ENCODE measurements at places on chromosomes 7 and 10.
A peak's percentile ranks its signal among the peaks of the same experiment; 100 is the strongest.

GRCh38 chr7:105963038-105963667 is at the start of gene CDHR3:
CDHR3 (plus strand) TSS chr7:105963264; CDS start chr7:105963319, 55 bp downstream.
- no peak for DNase-seq

- DNase-seq: no peak
These were observed 304.8 kb downstream of the GLRX3 start for GRCh38 chr10:130440971-130441370.

DNA sequence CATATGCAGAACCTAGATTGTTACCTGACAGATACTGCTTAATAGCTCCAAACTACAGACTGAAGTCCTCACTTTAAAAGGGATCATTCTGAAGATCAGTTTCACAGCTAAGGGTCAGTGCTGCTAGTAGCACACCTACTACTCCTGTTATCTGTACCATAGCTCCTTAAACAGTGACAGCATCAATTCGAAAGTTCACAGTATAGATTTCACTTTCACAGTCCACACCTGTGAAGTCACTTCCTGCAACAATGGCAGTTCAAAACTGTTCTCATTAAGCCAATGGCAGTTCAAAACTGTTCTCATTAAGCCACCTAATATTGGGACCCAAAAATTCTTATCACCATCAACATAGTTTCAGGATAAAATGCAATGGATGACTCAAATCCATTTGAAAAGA is 10.7 kb upstream of the FHIP2A start:
- DNase-seq: no peak

DNA sequence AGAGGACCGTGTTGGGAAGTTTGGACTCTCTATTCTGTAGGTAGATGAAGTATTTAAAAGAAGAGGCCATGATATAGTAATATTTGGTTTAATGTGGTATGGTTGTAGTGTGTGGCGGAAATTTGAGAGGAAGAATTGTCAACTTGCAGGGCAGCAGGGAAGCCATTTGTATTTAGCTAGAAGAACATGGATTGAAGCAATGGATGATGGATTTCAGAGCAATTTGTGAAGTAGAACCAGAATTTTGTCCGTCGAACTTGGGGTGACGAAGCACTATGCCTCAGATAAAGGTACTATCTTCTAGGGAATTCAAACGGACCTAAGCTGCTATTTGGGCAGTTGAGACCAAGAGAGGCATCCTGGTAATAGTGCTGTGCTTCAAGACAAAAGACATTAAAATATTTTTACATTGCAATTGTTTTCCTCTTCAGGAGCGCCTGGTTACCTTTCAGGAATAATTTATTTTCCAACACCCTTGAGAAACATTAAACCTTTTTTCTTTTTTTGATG is 615 bp upstream of the WBP1L start:
- no peak for DNase-seq

GRCh38 chr10:17229016-17229716 is 1.1 kb downstream of the VIM start:
- peak; percentile 59 for DNase-seq

- DNase-seq: no peak
These were observed 891.1 kb upstream of the GHITM start for GRCh38 chr10:83248106-83248631.

DNA sequence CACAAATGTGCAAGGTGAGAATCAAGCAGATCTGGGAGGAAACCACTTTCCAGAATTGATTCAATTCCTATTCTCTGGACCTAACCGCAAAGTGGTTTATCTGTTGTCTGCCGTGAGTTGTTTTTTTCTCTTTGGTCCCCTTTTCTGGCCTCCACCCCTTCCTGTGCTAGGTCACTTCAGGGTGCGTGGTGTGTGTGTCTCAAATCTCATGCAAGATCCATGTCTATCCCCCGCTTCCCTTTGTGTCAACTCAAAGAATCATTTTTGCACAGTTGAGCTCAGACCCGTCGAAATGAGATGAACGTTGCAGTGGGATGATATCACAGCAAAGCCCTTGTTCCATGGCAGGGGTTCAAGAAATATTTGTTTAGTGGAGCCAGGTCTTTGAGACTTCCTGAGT is 184.5 kb downstream of the GATA3 start:
- no peak for DNase-seq

- DNase-seq: no peak
These were observed 72.7 kb downstream of the PLCE1 start for GRCh38 chr10:94066411-94066810.

GRCh38 chr7:151732292-151732691 is 144.6 kb downstream of the PRKAG2 start:
- no peak for DNase-seq

DNA sequence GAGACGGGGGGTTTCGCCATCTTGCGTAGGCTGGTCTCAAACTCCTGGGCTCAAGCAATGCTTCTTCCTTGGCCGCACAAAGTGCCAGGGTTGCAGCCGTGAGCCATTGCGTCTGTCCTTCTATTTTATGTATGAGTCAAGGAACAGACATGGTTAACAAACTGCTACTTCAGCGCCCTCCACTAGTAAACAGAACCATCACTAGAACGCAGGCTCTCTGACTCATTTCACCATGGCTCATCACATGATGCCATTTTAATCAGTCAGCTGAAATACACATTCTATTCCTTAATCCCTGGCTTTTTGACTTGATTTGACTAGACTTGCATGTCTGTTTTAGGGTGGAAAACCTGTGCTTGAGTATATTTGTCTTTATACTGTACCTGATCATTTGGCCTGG is 41.3 kb downstream of the CELF2 start:
- DNase-seq: no peak

- DNase-seq: no peak
These were observed 118.1 kb downstream of the TPST1 start for GRCh38 chr7:66323114-66323796.

- no peak for DNase-seq
These were observed 135.9 kb downstream of the PTPN20 start for GRCh38 chr10:47047127-47047504.

GRCh38 chr10:43249151-43249961 is 17.5 kb downstream of the RASGEF1A start:
- DNase-seq: no peak

GRCh38 chr7:87816389-87816788 is 59.8 kb downstream of the SLC25A40 start:
- no peak for DNase-seq

DNA sequence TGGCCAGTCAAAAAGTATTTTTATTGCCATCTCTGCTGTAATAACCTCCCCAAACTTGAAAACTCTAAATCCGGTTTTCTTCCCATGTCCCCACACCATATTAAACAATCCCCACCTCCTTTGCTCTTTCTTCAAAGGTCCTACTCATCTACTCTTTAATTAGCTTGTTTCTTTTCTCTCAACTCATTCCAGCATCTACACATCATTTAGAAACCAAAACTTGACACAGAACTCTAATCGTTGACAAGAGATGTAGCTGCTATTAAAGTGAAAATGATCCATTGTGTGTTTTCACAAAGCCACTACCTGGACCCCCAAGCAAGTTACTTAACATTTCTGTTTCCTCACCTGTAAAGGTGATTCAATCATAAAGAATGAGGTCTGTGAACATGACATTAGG is 436.3 kb upstream of the NPVF start:
- DNase-seq: no peak

Data from H54 (cell line).